ENCODE measurements at places on chromosomes 1 and 21.
A peak's percentile ranks its signal among the peaks of the same experiment; 100 is the strongest.

- DNase-seq: no peak
These were observed 8.5 kb downstream of the CENPS start for GRCh38 chr1:10438677-10439163.

- no peak for DNase-seq
These were observed 18.5 kb upstream of the SLC25A34 start for GRCh38 chr1:15717418-15718125.

- no peak for DNase-seq
These were observed 26.6 kb upstream of the MPZL1 start for GRCh38 chr1:167695147-167695546.

GRCh38 chr1:165537356-165538109 is 6.3 kb upstream of the LRRC52 start:
- no peak for DNase-seq

GRCh38 chr1:193054169-193054675 is 4.9 kb downstream of the UCHL5 start:
- DNase-seq: no peak

DNA sequence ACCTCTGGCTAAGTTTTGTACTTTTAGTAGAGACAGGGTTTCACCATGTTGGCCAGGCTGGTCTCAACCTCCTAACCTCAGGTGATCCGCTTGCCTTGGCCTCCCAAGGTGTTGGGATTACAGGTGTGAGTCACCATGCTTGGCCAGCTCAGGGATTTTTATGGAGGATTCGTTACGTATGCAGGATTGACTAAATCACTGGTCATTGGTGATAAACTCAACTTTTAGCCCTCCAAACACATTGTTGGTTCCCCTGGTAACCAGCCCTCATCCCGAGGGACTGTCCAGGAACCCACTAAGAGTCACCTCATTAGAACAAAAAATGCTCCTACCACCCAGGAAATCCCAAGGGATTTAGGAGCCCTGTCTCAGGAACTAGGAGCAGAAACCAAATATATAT is 40.4 kb downstream of the ST3GAL3 start:
- DNase-seq: no peak

DNA sequence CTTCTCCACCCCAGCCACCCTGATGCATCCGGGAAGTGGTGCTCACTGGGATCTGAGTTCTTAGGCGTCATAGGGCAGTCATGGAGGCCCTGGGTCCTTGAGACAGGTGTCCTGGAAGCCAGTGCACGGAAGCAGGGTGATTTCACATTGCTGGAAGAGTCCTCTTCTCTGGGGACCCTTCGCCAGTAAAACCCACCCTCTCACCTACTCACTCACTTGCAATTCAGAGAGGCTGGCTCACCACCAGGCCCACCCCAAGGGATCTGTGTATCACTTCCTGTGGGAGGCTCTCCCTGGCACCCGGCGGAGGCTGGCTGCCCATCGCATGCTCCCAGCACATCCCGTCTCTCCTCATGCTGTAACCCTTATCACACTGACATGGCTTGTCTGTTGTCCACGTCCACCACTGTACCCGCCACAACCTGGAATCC is 40.2 kb upstream of the EPS8L3 start:
- DNase-seq: no peak

GRCh38 chr1:182595641-182596240 is 6.7 kb upstream of the RNASEL start:
- DNase-seq: peak; percentile 65

- DNase-seq: no peak
These were observed 208.5 kb upstream of the PROX1 start for GRCh38 chr1:213779228-213779627.

DNA sequence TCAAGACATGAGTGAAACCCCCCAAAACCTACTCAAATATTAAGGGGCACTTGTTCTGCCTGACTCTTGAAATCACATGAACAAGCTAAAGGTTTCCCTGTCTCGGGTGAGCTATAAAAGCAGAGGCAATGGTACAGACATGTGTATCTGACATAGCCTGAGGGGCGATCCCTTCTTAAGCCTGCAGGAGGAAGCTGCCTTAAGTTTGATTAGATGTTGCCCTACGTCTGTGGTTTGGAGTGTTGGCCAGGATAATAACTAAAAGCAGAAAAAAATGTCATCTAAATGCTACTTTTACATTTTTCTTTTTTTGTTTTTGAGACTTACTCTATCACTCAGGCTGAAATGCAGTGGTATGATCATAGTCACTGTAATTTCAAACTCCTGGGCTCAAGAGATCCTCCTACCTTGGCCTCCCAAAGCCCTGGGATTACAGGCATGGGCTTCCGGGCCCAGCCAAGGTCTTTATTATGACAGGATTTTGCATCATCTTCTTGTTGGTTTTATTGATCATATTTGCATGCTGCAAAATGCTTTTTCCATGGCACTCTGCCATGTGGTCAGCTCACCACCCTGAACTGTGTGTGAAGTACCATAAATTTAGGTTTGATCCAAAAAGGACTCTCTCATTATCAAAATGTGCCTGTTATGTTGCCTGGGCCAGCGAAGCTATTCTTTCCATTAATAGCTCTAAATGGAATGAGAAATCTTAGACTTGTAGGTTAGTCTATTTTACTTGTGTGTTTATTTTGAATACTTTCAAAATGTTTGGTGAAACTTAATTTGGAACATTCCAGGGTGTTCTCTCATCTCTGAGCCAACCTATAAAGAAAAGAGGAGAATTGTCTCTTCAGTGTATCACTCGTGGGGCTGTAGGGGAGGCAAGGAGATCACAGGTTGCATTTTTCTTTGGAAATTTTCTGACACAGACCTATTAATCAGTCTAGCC is 15.0 kb upstream of the HMGN1 start:
- no peak for DNase-seq

- no peak for DNase-seq
These were observed 18.6 kb downstream of the FABP3 start for GRCh38 chr1:31354283-31354682.

DNA sequence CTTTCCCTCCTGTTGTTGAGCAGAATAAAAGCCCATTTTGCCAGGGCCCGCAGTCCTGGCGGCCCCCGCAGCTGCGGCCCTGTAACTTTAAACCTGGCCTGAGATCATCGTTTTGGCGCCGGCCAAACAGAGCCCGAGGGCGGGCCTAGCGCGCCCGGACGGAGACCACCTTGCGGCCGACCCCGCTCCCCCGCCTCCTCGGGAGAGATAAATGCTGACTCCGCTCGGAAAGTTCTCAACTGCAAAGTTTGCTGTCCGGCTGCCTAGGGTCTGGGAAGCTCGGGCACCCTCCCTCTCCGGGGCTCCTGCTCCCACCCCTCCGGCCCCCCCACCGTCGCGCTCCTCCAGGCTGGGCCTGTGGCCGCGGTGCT is at the start of gene PDPN:
PDPN (plus strand) TSS at position 238 of the 371 bp plus-strand sequence. CDS start 202 bp downstream, outside the sequence.
- DNase-seq: no peak

GRCh38 chr1:35442734-35443133 is 114.5 kb downstream of the KIAA0319L start:
- no peak for DNase-seq

DNA sequence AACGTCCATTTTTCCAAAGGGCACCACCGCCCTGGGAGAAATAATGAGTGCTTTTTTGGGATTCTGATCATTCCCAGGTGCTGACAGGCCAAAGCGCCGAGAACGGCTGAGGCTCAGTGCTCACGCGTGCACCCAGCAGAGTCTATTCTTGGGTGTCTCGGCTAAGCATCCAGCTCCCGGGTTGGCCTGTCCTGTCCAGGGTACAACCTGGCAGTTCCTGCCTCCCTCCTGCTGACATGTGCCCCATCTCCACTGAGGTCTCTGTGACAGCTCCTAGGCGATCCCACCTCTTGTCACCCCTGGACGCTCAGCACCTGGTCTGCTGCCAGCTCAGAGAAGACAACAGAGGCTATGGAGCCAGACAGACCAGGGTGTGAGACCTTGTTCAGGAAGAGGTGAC is 684.5 kb downstream of the PTPRU start:
- no peak for DNase-seq

DNA sequence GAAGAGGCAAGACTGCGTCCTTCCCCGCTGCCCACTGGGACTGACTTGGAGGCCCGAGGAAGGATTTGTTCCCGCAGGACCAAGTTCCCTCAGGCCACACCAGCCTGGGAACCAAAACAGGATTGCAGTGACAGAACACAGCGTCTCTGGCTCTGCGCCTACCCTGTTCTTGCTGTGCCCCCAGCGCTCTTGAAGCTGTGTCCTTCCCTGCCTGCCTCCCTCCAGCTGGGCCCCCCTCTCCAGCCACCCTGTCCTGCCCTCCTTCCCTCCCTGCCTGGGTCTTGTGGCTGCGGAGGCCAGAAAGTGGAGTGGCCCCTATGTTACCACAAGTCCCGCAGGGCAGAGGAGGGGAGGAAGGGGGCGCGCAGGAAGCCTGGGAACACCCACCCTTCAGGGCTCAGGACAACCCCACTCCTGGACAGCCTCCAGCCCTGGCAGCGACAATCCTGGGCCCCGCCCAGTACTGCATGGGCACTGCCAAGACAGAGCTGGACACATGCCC is 164.9 kb downstream of the DYRK1A start:
- DNase-seq: no peak

- DNase-seq: no peak
These were observed 20.8 kb upstream of the ZNF362 start for GRCh38 chr1:33235521-33235920.

- DNase-seq: no peak
These were observed 69.8 kb upstream of the FAM3B start for GRCh38 chr21:41246808-41247207.

GRCh38 chr1:190353538-190354101 is 124.0 kb downstream of the BRINP3 start:
- DNase-seq: no peak

- no peak for DNase-seq
These were observed 62.5 kb downstream of the OSBPL9 start for GRCh38 chr1:51679435-51679834.

- no peak for DNase-seq
These were observed 157.3 kb downstream of the CLIC6 start for GRCh38 chr21:34825948-34826548.

DNA sequence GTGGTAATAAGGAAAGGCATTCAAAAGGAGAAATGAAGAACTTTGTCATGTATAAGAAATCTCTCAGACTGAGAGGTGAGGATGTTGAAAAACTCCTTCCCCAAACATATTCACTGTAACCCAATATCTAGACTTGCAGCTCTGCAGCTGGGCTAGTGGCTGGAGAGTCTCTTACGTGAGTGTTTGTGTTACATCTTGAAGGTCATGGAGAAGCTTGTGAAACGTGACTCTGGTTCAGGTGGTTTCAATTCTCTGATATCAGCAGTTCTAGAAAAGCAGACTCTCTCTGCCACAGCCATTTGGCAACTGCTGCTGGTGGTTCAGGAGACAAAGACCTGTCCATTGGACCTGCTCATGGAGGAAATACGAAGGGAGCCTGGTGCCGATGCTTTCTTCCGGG is 55.0 kb upstream of the EPHA8 start:
- DNase-seq: no peak

DNA sequence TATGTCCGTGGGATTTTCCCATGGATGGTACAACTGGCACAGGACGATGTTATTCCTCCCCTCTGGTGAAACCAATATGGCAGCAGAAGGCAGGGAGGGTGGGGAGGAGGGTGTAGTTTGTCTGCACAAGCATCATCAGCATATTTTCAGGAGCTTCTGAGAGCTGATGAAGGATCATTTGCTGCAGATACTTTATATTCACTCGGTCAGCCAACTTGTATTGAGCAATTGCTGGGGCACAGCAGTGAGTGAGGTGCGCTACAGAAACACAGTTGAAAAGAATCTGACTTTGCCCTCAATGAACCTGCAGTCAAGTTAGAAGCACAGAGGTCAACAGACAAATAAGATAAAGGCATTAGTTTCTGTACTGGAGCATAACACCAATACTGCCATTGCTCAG is 13.0 kb downstream of the PKP1 start:
- no peak for DNase-seq

DNA sequence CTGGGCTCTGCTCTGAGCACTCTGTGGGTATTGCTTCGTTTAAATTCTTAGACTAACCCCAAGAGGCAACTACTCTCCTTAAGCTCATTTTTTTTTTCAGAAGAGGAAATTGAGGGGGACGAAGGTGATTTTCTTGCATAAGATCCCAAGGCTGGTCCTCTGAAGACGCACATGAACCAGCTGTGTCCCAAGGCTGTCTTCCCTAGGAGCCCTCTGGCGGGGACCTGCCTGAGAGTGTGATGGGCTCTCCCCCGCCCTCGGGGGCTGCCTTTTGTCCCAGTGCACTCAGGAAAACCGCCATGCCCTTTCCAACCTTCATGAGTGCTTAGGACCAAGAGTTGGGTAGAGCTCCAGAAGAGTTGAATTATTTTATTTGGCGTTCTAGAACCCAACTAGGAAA is 21.7 kb downstream of the UMODL1 start:
- DNase-seq: no peak

- no peak for DNase-seq
These were observed 23.4 kb upstream of the ATF3 start for GRCh38 chr1:212585210-212585609.

DNA sequence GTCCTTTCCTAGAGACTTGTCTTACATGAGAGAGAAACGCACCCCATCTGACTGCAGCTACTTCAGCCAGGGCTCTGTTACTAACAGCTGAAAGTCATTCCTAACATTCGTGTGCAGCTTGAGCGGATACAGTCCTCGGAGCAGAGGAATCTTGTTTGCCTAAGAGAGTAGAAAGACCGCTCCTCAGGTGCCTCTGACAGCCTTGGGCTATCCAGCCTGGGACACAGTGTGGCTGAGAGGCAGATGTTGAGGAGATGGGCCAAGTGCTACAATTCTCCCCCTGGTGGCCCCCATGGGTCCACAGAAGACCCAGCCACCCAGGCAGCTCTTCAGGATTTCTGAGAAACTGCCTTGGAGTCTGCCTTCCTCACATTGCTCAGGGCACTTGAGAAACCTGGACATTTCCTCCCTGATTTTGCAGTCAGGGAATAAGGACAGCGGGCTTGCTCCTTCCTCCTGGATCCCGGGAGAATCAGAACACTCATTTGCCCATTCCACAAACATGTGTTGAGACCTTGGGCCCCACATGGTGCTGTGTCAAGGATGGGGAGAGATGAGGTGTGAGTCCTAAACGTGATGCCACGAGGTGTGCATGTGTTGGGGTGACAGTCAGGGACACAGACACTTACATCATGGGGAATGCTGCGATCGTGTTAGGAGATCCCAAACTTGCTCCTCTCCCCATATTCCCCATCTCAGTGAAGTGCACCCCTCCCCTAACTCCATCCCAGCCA is 13.1 kb downstream of the TRIM62 start:
- DNase-seq: no peak

GRCh38 chr1:243254233-243254926 is 701 bp downstream of the CEP170 start:
- peak; percentile 45 for DNase-seq

- DNase-seq: no peak
These were observed 582.6 kb upstream of the TMPRSS15 start for GRCh38 chr21:18986197-18986596.
